ENCODE measurements at places on chromosomes 2 and 18.

DNA sequence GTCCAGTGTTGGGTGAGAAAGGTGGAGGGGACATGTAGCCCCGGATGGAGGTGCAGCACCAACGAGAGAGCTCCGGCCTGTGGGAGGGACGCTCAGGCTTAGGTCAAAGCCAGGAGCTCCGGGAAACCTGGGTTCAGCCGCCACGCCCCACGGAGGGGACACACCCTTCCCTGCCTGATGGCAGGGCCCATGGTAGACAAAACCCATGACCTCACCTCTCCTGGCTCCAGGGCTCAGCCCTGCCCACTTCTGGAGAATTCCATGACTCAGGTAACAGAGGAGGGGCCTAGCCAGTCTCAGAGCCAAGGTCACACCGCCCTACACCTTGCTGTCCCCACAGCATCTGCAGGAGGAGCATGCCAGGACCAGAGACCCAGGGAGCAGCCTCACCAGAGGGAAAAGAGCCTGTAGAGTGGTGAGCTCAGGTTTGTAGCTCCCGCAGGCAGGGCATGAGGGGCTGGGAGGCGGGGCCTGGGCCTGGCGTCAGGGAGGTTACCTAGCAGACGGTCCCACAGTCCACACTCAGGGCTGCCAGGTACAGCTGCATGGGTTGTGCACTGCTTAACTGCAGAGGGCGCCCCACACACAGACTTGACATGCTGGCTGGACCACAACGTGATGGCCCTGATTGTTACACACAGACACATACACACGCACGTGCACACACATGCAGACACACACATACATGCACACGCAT, 70.8 kb upstream of the SMAD7 start:
- peak; percentile 79 for DNase-seq

GRCh38 chr2:24258718-24259117, 83.9 kb downstream of the FAM228A start:
- DNase-seq: no peak

DNA sequence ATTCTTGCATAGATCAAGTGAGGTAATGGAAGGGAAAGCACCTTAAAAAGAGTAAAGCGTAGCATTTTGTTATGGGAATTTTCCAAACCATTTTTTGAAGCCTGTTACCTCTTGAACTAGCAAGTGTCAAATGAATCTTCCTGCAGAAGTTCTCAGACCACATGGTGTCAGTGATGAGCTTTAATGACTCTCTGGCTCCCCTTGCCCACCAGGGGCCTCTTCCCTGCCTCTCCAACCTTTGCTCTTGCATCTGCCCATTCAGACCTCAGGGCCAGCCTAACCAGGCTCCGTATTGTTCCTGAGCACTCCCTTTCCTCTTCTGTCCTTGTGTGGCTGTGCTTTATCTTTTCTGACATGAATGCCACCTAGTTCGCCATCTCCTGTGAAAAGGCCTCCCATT, 155.9 kb downstream of the DIS3L2 start:
- DNase-seq: no peak

- no peak for DNase-seq
Observed at GRCh38 chr2:241680827-241681599, 5.6 kb downstream of the DTYMK start.

- peak; percentile 30 for DNase-seq
Observed at GRCh38 chr18:40056079-40056692, 1898.8 kb upstream of the PIK3C3 start.

GRCh38 chr2:67566958-67567635, 170.0 kb downstream of the ETAA1 start:
- DNase-seq: no peak

DNA sequence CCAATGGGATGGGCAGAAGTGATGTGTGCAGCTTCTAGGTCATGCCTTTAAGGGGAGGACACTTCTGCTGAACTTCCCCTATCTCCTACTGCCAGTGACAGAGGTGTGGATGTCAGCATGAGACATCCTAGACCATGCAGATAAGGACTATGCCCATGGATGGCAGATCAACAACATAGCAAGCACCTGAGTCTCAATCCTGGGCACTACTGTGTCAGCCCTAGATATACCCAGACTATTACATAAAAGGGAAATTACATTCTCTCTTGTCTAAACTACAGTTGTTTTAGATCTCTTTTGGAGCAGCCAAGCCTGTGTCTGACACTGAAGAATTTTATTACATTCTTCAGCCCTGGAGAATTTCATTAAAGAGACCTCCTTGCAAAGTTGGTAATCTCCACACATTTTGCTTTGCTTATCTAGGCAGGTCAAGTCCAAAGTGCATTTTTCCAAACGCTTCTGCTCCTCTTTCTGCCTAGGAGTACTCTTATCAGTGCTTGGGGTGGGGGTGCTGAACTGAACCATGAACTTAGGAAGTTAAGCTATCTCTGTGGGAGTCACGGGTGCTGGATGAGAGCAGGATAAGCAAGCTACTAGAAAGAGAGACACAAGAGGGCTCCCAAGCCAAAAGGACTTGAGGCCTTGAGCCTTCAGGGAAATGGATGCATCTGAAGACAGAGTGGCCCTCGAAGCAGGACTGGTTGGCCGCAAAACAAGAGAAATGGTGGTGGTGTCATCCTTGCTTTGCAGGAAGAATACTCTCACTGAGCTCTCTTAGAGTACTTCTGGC, 95.2 kb upstream of the SPRED2 start:
- no peak for DNase-seq

GRCh38 chr2:203551778-203552177, 16.7 kb upstream of the RAPH1 start:
- no peak for DNase-seq

DNA sequence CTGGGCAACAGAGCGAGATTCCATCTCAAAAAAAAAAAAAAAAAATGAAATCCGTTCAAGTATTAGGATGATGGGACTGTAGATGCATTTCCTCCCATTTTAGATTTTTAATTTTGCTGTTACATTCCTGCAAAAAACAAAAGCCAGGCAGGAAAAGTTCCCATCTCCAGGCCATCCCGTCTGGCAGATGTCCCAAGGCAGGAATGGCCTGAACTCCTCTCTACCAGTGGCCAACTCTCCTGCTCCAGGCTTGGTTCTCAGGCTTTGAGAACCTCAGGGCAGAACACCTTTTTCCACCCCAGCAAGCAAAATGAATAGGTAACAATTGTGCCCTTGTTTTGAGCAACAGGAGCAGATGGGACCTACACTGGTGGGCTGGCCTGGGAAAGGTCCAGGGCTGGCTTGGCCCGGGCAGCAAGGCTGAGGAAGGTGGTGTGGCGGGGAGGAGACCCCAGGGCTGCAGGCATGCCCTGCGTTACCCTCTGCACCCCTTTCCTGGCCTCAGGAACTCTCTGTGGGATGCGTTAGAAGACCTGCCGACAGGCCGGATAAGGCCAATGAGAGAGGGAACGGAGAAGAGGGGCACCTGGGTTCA, 86.0 kb downstream of the FAM210A start:
- DNase-seq: no peak

- DNase-seq: no peak
Observed at GRCh38 chr2:207239754-207240494, 74.2 kb upstream of the KLF7 start.

- DNase-seq: no peak
Observed at GRCh38 chr18:22641958-22642357, 224.2 kb upstream of the CTAGE1 start.

DNA sequence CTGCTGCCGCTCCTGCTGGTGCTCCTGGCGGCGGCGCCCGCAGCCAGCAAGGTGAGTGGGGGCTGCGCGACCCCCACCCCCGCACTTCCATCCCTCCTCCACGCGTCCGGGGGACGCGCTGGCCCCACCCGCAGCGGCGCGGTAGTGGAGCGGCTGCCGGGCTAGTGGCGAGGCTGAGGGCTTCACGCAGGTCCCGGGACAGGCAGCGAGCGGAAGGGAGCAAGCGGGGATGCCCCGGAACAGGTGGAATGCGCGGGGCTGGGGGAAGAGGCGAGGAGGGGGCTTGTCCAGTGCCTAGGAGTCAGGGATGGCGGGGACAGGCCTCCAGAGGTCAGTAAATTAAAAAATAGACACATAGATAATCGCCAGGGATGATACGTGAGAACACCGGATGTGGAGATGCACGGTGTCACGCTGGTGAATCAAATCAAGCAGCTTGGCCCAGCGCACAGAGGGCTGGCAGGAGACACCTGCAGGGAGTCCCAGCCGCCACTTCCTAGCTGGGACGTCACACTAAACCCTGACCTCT, 403 bp downstream of the COL4A3 start:
- DNase-seq: no peak

DNA sequence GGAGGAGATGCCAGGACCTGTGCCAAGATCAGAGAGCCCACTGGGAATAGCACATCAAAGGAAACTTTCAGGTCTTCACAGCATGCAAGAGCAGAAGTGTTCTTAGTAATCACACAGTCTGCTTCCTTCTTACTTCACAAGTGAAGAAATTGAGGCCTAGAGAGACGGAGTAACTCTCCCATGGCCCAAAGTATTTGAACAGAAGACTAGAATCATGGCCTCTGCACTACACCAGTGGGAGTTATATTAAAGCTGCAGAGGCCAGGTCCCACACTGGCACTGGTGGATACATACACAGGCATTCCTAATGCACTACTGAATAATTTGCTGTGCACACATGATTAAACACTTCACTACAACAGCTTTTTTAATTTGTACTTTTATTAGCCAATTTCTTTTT, 107.6 kb upstream of the RMP24 start:
- no peak for DNase-seq

GRCh38 chr2:76211991-76212985, 501.6 kb upstream of the GCFC2 start:
- DNase-seq: no peak

GRCh38 chr2:114231921-114232320, 210.5 kb upstream of the DPP10 start:
- no peak for DNase-seq

GRCh38 chr2:159516241-159516758, 100.0 kb downstream of the BAZ2B start:
- DNase-seq: peak; percentile 96

DNA sequence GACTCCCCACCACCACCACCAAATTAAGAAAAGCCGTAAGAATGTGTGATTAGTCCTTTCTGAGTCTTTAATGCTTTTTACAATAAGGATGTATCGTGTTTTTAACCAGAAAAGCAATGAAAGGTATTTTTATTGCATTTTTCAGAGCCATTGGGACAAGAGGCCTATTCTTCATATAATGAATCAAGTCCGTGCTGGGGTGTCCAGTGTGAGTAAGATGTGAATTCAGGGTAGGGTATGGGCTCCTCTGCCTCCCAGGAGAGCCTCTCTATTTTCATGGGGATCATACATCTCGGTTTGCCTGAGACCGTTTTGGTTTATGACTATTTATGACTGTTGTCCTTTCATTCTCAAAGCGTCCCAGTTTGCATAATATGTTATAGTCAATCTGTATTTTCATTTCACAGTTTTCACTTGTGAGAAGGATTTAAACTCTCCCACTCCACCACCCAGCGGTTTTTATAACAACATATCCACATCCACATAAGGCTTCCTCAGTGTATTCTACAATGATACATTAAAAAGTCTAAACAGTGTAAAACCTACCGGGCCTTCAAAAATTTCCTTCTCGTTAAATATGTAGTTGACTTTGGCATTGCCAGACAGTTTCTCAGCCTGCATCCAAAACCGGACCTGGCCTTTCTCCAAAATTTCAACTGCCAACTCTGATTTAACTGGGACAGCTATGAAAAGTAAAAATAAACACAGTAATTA, 80.8 kb upstream of the LPIN2 start:
- DNase-seq: no peak

DNA sequence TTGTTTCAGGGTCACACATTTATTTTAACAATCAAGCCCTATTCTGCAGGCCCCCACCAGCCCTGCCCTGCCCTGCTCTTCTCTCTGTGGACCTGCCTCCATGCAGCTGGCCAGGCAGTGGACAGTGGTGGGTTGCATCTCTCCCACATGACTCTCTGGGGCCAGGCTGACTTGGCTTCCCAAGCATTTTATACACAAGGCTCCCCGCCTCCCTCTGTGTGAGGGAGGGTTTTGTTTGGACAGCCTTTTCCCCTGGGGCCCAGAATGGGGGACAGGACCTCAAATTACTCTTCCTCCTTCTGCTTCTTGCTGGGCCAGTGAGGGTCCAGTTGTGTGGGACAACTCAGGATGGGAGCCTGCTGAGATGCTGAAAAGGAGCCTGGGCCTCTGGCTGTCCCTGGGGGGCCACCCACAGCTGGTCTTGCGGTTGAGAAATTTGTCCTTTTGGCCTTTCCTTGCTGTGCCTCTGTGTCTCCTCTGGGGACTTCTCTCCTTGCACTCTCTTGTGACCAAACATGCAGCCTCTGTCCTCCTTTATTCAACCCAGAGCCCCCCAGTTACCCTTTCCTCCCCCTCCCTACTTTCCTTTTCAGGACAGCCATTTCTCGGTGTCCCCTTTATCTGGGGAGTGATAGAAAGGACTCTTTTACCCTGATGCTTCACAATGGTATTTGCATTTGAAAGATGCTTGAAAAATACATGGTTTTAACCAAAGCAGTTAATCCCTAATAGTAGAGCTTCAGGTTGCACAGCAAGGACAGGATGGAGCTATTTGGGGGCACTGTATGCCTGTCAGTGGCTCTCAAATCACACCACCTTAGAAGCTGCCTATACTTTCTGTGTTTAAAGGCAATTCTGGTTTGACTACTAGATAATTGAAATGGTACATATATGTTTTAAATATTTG, 151.1 kb downstream of the FHOD3 start:
- DNase-seq: no peak

DNA sequence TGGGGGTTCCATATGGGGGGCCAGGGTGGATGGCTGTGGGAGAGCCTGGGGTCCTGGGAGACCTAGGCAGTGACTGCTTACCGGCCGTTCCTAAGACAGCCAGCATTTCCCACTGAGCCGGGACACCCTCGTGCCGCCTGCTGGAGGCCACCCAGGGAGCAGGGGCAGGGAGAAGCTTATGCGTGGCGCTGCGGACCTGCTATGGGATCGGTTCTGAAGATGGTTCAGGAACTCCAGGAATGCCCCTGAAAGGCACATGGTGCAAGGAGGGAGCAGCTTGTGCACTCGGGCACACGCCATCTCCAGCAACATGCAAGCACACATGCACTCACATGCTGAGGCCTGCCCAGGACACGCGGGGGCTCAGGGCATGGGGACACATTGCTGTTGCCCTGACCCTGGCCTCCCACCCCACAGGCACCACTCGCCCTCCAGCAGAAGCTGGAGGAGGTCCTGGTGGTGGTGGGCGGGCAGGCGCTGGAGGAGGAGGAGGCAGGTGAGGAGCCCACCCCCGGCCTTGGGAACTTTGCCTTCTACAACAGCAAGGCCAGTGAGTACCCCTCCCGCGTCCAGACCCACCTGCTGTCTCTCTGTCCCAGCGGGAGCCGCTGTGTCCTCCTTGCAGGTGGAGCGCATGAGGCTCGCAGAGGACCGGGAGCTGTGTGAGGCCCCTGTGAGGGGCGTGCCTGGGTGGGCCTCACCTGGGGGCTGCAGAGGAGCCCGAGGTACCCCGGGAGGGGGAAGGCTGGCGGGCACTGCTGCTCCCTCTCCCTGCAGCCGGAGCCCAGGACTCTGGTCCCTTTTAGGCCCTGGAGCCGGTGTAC, 4.1 kb downstream of the KLHL30 start:
- DNase-seq: no peak
